ENCODE measurements at places on chromosomes 5 and 9.

DNA sequence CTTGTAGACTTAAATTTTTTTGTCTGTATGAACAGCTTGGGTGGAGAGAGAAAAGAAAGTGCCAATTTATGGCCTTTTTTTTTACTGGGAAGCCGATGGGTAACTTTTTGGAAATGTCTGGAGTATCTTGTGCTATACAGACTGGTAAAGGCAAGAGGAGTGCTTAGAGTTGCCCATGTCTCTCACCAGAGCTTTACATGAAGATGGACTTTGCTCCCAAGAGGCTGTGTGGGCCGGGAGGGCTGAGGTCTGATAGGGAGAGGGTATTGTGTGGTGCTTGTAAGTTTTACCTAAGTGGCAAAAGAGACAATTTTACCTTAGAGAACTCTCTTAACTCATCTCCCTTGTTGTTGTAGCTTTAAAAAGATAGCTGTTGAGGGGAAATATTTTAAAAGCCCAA is 203.2 kb downstream of the SEMA6A start:
- no peak for DNase-seq

- no peak for DNase-seq
These were observed 405.5 kb downstream of the ARHGEF28 start for GRCh38 chr5:74031536-74031935.

GRCh38 chr9:92954049-92954861 is 6.9 kb downstream of the FGD3 start:
- DNase-seq, result peak; percentile 69

DNA sequence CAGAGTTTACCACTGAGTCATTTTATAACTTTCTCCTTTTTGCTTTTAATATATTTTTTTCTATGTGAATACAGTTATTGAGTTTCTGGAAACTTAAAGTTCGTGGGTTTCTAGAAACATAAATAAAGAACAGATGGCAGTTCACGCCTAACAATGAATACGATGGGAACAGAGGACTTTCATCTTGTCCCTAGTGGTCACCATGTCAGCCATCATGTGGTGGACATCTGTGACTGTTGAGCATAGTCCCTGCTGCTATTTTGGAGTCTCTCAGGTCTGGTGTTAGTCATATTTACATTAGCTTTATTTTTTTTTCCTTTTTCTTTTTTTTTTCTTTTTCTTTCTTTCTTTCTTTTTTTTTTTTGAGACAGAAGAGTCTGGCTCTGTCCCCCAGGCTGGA is 85.3 kb downstream of the XRCC4 start:
- no peak for DNase-seq

DNA sequence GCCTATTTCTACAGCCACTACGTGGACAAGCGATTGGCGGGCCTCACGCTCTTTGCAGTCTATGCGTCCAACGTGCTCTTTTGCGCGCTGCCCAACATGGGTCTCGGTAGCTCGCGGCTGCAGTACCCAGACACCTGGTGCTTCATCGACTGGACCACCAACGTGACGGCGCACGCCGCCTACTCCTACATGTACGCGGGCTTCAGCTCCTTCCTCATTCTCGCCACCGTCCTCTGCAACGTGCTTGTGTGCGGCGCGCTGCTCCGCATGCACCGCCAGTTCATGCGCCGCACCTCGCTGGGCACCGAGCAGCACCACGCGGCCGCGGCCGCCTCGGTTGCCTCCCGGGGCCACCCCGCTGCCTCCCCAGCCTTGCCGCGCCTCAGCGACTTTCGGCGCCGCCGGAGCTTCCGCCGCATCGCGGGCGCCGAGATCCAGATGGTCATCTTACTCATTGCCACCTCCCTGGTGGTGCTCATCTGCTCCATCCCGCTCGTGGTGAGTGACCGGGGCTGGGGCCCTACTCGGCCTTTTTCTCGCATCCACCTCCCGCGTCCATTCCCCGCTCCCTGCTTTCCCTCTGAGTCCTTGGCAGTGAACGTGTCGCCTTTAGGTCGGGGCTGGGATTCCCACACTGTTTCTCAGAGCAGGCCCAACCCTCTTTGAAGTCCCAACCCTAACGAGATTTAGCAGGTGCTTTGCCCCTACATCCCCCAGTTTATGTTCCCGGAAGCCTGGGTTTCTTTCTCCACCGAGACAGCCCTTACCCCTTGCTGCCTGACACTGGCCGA is 1.8 kb downstream of the PTGER4 start:
- DNase-seq, result no peak

GRCh38 chr5:61362796-61363368 is 30.8 kb downstream of the ZSWIM6 start:
- no peak for DNase-seq

GRCh38 chr5:74616236-74617146 is 24.0 kb downstream of the ENC1 start:
- DNase-seq, result no peak

- DNase-seq, result no peak
These were observed 16.7 kb upstream of the SLC25A51 start for GRCh38 chr9:37920471-37921167.

DNA sequence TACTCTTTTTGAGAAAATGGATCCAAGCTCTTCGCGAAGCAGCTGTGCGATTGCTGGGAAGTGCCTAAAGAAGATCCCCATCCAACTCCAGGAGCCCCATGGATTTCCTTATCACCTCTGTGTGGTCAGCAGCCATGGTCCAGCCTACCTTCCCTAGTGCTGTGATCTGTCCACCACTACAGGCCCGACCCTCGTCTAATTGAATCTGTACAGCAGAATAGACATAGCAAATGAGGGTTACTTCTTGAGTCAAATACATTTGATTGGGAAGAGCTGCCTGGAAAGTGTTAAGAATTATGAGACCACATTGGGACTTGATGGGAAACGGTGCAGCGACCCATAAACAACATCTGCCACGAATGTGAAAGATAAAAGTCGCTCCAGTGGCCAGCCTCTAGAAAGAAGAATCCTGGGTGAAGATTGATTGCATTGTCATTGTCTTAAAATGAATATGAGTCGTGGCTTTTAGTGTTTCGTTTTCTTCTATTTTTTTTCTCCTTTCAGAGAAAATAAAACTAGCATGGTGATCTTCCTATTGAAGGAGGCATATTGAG is 118.4 kb downstream of the PAM start:
- DNase-seq, result no peak

DNA sequence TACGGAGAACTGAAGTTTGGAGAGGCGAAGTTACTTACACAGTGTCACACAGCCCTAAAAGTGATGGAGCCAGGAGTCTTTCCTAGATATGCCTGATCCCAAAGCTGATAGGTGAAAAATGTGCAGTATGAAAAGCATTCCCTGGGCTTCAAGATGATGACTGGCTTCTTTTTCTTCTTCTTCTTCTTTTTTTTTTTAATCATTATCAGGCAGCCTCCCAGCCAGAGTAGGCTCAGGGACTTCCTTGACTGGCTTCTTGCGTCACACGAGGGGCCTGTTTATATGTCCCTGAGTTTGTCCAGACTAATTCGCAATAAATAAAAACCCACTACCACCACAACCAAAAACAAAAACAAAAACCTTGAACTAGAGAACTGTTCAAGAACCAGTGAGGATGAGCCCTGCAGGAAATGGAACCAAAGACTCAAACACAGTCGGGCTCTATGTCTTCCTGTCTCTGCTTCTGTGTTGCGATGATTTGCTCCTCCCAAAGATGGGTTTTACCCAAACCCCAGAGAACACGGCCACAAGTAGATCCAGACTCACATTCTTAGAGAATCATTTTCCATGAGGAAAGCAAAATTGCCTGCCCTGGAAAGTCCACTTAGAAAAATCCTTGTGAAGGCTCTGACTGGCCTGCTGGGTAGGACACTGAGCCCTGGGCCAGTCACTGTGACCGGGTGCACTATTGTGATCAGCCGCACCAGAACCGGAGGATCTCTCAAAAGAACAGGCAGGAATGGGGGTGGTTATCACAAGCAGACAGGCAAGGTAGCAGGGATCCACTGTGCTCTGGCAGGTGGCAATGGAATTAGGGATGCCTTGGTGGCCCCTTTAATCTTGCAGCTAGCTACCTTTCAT is 38.0 kb upstream of the ADAM19 start:
- DNase-seq, result no peak

DNA sequence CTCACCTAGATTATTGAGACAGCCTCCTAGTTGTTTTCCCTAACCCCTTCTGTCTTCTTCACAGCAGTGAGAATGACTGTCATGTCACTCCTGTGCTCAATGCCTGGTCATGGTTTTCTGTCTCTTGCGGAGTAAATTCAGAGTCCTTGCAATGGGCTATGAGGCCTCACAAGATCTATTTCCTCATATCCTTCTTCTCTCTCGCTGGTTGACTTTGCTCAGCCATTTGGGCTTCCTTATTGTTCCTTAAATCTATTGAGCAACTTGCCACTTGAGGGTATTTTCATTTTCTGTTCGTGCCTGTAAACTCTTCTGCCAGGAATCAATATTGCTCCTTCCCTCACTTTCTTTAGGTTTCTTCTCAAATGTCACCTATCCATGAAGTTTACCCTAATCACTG is 9.0 kb downstream of the PPP3R2 start:
- no peak for DNase-seq
